ENCODE measurements at places on chromosomes 5 and 9. TPM values are rescaled to one million over a fixed set of nuclear protein-coding genes. Genes with fewer than 3 reads are reported as not detected.

The ZNF483 gene
- 6.5 TPM for total RNA-seq

GRCh38 chr5:62386824-62387223 is 16.9 kb downstream of the DIMT1 start:
- peaks cover 4% of the 10 kb centered on the region for H3K27me3 ChIP-seq
- H3K4me1 ChIP-seq = no peaks in the 10 kb centered on the region
- H3K4me3 ChIP-seq = no peak overlapping the region

The IPO11 gene
- total RNA-seq = 23.5 TPM

DNA sequence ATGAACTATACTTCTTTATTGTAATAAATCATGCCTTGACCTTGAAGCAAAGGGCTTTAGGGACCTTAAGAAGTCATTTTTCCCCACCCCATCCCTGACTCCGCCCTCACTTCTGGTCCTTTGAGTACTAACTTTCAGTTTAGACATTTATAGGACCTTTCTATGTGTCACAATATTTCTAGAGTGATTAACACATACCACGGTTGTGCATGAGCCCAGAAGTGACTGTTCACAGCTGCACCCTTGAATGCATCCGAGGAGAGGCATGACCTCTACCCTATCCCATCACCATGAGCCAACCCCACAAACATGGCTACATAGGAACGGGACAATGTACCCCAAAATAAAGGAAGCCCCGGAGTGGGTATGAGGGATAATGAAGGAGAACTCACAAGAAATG is 160.3 kb downstream of the HSD17B3 start:
- DNase-seq = no peak
- peaks cover 5% of the 10 kb centered on the region for H3K36me3 ChIP-seq
- no peak overlapping the region for H3K4me3 ChIP-seq
- peaks cover 4% of the 10 kb centered on the region for H3K27me3 ChIP-seq

DNA sequence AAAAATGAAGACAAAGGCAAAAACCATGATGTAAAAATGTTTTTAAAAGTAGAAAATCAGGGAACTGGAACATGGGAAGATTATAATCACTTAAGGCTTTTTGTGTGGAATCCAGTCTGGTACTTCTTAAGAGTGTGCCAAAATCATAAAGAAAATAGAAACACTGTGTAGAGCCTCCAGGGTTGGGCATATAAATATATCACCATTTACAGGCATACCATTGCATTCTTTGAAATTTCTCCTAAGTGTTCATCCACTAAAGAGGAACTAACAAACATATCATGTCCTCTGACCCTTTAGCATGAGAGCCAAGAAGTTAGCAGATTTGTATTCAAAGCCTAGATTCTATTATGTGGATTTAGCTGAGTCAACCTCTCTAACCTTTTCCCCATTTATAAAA is 93.3 kb downstream of the SLF1 start:
- no peak for DNase-seq
- H3K36me3 ChIP-seq = no peaks in the 10 kb centered on the region
- no peaks in the 10 kb centered on the region for H3K27me3 ChIP-seq
- no peak overlapping the region for H3K27ac ChIP-seq
- no peaks in the 10 kb centered on the region for H3K4me1 ChIP-seq
- H3K4me3 ChIP-seq = no peak overlapping the region

GRCh38 chr5:141762790-141763368 is 80.8 kb upstream of the ARAP3 start:
- no peaks in the 10 kb centered on the region for H3K36me3 ChIP-seq
- H3K27me3 ChIP-seq = peaks cover 13% of the 10 kb centered on the region
- H3K4me1 ChIP-seq = peaks cover 15% of the 10 kb centered on the region
- DNase-seq = no peak
- no peak overlapping the region for H3K4me3 ChIP-seq

The PRR7 gene
- total RNA-seq = 4.1 TPM
